ENCODE measurements at places on chromosomes 13 and 19.
A peak's percentile ranks its signal among the peaks of the same experiment; 100 is the strongest.

- DNase-seq: no peak
These were observed 51.5 kb upstream of the GTF3A start for GRCh38 chr13:27372896-27373295.

DNA sequence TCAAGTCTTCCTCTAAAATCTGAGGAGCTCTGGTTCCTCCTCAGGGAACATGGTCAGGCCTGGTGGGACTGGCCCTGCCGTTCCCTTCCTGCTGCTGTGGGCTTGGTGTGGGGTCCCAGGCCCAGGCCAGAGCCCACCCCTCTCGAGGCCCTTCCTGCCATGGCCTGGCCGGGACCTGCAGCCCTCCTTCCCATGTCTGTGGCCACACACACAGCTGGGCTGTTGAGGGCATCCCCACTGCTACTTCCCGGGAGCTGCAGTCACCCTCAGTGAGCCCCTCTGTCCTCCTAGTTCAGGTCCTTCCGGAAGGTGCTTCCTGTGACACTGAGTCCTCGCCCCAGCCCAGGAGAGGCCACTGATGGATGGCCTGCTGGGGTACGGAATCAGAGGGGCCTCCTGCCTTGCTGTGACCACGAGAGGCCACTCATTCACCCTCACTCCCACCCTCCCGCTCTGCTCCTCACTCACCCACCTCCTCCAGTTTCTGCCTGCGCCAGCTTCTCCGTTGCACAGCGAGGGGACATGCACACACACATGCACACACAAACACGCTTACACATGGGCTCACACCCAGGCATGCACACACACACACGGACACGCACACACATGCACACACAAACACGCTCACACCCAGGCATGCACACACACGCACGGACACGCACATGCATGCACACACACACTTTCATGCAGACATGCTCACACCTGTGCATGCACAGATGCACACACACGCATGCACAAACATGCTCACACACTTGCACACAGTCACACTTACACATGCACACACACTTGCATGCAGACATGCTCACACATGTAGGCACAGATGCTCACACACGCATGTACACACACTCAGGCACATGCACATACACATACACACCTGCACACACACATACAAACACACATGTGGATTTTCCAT is 7.3 kb upstream of the MCF2L start:
- no peak for DNase-seq

- no peak for DNase-seq
These were observed 5.8 kb upstream of the TLE5 start for GRCh38 chr19:3068071-3068470.

DNA sequence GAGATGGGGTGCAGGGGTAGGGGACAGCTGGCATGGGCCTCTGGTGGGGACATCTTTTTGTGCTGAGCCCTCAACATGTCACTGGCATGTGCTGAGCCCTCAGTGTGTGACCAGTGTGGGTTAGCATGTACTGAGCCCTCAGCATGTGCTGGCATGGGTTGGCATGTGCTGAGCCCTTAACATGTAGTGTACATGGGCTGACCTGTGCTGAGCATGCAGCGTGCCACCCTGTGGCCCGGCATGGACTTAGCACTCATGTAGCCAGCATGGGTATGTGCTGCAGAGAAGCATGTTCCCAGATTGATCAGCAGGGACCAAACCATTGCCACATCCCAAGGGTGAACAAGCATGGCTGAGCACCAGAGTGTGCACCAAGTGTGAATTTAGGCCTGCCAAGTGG is 11.5 kb downstream of the HIPK4 start:
- DNase-seq: no peak

DNA sequence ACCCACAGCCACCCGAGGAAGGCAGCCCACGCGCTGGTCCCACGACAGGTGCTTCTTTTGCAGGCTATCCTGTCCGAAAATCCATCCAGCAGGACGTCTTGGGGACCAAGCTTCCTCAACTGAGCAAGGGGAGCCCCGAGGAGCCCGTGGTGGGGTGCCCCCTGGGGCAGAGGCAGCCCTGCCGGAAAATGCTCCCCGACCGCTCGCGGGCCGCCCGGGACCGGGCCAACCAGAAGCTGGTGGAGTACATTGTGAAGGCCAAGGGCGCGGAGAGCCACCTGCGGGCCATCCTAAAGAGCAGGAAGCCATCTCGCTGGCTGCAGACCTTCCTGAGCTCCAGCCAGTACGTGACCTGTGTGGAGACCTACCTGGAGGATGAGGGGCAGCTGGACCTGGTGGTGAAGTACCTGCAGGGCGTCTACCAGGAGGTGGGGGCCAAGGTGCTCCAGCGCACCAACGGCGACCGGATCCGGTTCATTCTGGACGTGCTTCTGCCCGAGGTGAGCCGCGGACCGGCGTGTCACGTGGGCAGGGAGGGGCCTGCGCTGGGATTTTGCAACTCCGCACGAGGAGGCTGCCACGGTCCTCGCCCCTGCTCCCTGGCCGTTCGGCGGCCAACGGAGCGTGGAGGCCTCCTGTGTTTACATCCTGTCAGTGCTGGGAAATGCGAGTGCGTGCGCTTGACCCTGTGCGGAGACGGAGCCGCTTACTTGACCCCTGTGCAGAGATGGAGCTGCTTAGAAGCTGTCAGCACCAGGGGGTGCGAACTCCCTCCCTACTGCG is 12.9 kb upstream of the NDUFS7 start:
- DNase-seq: no peak

DNA sequence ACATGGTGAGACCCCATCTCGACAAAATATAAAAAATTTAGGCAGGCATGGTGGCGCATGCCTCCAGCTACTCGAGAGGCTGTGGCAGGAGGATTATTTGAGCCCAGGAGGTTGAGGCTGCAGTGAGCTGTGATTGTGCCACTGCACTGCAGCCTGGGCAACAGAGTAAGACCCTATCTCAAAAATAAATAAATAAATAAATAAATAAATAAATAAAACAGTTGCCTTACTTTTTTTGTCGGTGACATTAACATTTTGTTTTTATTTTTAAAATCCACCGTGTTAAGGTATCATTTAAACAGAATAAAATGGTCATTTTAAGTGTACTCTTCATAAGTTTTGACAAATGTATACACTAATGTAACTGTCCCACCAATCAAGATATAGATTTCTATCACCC is 57.0 kb downstream of the RASL11A start:
- DNase-seq: no peak

DNA sequence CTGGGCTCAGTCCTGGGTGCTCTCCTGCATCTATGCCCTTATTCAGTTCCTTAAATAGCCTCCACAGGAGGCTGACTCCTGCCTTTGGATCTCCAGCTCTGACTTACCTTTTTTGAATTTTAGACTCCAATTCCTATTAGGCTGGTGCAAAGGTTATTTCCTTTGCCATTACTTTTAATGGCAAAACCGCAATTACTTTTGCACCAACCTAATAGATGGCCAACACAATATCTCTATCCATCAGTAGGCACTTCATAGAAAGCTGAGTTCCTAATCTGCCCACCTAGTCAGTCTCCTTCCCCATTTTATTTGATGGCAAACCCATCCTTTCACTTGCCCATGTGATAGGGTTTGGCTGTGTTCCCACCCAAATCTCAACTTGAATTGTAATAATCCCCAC is 95.3 kb downstream of the CACNA1A start:
- DNase-seq: no peak

DNA sequence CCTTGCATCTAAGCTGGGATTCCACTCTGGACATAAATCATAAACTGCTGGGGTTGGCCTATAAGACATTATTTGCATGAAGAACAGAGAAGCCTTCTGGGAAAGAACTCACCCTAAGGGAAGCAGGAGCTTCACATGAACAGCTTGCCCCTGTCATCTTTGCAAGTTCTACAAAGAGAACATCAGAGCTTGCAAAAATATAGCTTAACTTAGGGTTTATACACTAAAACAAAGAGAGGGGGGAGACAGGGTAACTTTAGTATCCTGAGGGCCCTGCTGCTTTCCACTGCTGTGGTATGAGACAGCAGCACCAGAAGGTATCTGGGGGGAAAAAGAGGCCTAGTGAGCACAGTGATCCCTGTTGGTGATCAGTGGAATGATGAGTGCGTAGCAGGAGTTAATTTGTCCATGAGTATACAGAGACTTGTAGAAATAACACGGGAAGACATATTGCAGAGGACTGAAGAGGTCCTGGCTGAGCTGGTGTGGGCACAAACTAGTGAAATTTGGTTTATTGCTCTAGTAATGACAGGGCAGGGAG is 116.1 kb upstream of the TSC22D1 start:
- no peak for DNase-seq

- no peak for DNase-seq
These were observed 39.4 kb downstream of the RFX2 start for GRCh38 chr19:6070720-6071485.

DNA sequence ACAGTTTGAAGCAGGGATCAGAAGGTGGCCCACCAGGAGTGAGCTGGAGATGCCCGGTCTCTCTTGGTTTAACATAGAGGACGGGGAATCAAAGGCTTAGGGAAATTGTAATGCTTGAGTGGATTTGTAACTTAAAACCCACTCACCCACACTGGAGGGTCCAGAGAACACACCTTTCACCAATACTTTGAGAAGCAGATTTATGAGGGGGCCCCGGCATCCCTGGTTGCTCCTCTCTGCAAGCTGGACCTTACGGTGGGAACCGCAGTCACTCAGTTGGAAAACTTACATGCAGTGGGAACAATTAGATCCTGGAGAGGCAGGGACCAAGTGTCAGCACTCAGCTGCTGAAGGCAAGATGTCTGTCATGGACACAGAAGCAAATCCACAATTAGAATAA is 20.5 kb downstream of the PPP5C start:
- DNase-seq: no peak

DNA sequence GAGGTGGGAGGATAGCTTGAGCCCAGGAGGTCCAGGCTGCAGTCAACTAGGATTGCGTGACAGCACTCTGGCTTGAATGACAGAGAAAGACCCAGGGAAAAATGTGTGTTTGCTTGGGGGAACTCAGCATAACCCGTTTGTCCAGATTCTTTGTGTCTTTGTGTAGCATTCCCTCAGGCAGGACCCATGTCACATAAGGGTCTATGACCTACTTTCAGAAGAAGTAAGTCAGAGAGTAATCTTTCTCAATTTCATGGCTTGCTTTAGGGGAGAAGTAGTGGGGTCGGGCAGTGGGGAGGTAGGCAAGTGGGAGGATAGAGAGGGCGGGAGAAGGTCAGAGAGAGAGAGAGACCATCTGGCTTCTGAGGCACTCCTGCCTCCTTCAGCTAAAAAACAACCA is 11.9 kb upstream of the PSPC1 start:
- DNase-seq: no peak

GRCh38 chr13:23558675-23559536 is 11.3 kb upstream of the TNFRSF19 start:
- DNase-seq: peak; percentile 49

- DNase-seq: peak; percentile 53
These were observed 20.6 kb downstream of the HCN2 start for GRCh38 chr19:610071-610800.

DNA sequence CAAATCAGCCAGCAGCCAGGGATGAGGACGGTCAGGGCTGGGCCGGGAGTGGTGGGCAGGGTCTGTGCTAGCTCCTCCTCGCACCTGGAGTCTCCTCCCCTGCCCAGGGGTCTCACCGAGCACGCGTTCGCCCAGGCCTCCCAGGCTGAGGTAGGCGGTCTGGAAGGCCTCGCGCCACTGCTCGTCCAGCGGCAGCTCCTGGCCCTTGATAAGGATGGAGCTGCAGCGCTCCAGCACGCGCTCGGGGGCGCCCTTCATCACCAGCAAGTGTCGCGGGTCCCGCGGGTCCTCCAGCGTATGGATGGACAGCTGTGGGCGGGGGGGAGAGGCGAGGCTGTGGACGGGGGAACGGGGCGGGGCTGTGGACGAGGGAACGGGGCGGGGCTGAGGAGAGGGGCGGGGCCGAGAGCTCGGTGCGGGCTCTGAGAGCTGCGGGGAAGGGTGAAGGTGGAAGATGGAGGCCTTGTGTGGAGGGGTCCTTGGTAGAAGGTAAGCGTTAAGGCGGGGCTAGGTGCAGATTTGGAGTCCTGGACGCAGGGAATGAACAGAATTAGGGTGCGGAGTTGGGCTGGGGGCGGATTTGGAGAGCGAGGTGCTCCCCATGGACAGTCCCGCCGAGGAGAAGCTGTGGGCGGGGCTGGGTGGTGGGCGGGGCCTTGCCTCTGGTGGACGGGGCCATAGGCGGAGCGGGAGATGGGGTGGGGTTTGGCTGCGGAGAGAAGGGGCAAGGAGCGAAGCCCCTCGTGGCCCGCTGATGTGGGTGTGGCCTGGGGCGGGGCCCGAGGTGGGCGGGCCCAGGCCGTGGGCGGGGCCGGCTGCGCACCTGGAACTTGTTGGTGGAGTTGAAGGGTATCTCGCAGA is 5.7 kb downstream of the ATP4A start:
- peak; percentile 82 for DNase-seq

- DNase-seq: no peak
These were observed 112.3 kb upstream of the KLF12 start for GRCh38 chr13:74246487-74246886.

DNA sequence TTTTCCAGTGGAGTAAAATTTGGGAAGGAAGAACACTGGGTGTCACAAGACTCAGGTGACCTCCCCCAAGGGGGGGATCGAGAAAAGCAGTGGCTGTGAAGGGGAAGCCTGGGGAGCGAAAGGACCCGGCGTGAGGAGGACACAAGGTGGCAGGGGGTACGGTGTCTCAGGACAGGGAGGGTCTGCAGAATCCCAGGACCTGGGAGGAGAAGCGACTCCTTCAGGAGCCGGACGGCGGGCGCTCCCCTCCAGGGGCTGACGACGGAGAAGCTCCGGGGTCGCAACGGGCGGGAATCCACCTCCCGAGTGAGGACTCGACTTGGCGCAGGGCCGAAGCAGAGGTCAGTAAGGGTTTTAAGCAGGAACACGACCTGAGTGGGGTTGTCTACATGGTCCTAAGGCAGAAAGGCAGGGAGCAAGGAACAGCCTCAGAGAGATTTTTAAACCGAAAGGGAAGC is 529 bp downstream of the ZNF836 start:
- no peak for DNase-seq

DNA sequence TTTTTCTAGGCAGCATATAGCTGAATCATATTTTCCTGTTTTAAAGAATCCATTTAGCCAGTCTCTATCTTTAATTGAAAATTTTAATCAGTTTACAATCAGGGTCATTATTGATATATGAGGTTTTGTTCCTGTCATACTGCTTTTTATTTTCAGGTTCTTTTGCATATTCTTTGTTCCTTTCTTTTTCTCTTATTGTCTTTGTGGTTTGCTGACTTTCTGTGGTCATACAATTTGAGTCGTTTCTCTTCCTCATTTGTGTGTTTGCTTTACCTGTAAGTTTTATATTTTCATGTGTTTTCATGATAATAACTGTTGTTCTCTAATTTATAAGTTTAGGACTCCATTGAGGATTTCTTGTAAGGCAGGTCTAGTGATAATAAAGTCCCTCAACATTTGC is 812.6 kb downstream of the DACH1 start:
- DNase-seq: no peak

DNA sequence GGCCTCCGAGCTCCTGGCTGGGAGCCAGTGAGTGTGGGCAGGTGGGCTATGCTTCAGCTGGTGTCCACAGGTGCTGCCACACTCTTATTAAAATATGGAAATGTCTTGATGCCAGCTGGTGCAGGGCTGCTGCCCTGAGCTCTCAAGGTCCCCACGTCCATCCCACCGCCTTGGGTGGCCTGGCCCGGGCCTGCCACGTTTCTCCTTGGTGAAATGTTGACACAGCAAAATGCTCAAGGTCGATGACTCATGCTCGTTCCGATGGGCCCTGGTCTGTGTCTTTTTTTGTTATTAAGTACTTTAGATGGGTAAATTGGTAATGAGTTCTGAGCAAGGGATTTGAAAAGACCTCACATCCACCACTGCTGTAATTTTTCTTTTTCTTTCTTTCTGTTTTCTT is 524.7 kb downstream of the MYO16 start:
- DNase-seq: no peak

GRCh38 chr13:110382229-110382628 is 75.1 kb downstream of the COL4A2 start:
- DNase-seq: no peak

- peak; percentile 62 for DNase-seq
These were observed 801 bp downstream of the QTRT1 start for GRCh38 chr19:10701955-10702525.
